ENCODE measurements at places on chromosomes 3 and 15.

DNA sequence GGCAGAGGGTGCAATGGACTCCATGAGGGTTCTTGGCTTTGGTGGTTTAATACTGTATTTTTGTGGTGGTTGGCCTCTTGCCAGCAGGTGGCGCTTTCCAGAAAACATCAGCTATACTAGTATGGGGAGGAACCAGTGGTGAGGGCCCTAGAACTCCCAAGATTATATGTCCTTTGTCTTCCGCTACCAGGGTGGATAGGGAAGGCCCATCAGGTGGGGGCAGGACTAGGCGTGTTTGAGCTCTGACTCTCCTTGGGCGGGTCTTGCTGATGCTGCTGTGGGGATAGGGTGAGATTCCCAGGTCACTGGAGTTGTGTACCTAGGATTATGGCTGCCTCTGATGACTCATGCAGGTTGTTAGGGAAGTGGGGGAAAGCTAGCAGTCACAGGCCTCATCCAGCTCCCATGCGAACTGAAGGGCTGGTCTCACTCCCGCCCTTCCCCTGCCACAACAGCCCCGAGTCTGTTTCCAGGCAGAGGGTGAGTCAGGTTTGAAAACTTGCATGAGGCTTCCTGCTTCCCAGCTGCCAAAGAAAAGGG, 357.7 kb downstream of the OTOL1 start:
- DNase-seq: peak; percentile 92
- H3K36me3 ChIP-seq: no peaks in the 10 kb centered on the region
- no peak overlapping the region for H3K4me3 ChIP-seq
- H3K4me1 ChIP-seq: peaks cover 9% of the 10 kb centered on the region
- no peaks in the 10 kb centered on the region for H3K27me3 ChIP-seq
- peak overlapping the region; percentile 58 for H3K27ac ChIP-seq

DNA sequence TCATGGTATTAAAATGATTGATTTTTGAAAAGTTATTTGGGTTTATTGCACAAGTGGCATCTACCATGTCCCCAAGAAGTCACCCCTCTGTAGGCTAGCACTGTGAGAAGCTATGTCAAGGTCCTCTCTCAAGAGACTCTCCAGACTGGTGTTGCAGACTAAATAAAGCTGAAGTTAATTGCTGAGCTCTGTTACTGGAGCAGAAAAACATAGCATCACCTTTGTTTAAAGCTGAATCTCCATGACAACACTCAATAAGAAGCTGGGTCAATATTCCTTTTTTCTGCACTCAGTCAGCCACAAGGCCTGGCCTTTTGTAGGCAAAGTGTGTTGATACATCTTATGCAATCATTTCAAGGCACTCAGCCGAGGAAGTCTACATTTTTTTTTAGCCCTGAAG, 806.6 kb upstream of the LMCD1 start:
- no peaks in the 10 kb centered on the region for H3K36me3 ChIP-seq
- H3K4me1 ChIP-seq: no peaks in the 10 kb centered on the region
- H3K27me3 ChIP-seq: no peaks in the 10 kb centered on the region
- no peak for DNase-seq
- H3K27ac ChIP-seq: no peak overlapping the region
- no peak overlapping the region for H3K4me3 ChIP-seq

DNA sequence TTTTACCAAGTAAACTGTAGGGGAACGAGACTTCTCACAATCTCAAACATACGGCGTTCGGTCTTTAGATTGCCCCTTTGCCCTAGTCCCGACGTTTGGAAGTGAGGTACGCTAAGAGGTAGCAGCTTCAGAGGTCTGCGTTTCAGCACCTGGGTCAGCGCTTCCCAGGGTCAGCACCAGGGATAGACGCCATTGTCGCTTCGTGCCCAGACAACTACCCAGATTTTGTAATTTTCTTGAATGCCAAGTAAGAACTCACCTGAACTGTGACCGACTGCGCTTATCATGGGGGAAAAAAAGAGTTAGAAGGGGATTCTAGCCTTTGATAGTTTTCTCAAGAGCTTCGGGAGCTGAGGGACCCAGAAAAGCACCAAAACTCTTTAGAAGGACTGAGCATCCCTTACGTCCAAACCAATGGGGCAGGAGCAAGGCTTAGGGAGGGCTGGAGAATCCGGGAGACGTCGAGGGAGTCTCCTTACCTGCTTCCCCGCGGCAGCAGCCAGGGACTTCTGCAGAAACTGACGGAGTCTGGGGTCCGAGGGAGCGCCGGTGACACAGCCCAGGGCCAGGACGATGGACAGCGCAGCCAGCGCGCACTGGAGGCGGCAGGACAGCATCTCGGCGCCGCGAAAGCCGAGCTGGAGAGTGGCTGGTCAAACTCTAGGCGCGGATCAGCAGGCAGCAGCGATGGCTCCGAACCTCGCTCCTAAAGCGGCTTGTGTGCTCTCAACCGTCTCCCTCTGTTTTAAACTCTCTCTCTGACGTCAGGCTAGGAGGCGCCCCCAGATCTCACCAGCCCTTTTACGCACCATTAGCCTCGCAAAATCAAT, at the start of gene SST:
SST (minus strand) TSS at position 720 of the 830 bp plus-strand sequence; CDS start at position 617, 103 bp downstream.
- no peak within 1 kb of the TSS for H3K27ac ChIP-seq
- no peak within 1 kb of the TSS for H3K4me3 ChIP-seq
- no peak for DNase-seq
- peaks cover 43% of the 10 kb centered on the region for H3K27me3 ChIP-seq

- H3K4me1 ChIP-seq: peaks cover 6% of the 10 kb centered on the region
- no peak for DNase-seq
- H3K4me3 ChIP-seq: no peak overlapping the region
- no peak overlapping the region for H3K27ac ChIP-seq
Measured at GRCh38 chr3:48157950-48158376, 30.3 kb downstream of the CDC25A start.

- no peak overlapping the region for H3K4me3 ChIP-seq
- H3K4me1 ChIP-seq: no peaks in the 10 kb centered on the region
- no peaks in the 10 kb centered on the region for H3K36me3 ChIP-seq
- H3K27ac ChIP-seq: no peak overlapping the region
- H3K27me3 ChIP-seq: peaks cover 13% of the 10 kb centered on the region
Measured at GRCh38 chr3:148441191-148441590, 256.5 kb upstream of the AGTR1 start.

GRCh38 chr3:150480877-150481276, 65.4 kb downstream of the SERP1 start:
- no peak overlapping the region for H3K4me3 ChIP-seq
- no peaks in the 10 kb centered on the region for H3K27me3 ChIP-seq
- no peaks in the 10 kb centered on the region for H3K4me1 ChIP-seq
- no peak for DNase-seq

DNA sequence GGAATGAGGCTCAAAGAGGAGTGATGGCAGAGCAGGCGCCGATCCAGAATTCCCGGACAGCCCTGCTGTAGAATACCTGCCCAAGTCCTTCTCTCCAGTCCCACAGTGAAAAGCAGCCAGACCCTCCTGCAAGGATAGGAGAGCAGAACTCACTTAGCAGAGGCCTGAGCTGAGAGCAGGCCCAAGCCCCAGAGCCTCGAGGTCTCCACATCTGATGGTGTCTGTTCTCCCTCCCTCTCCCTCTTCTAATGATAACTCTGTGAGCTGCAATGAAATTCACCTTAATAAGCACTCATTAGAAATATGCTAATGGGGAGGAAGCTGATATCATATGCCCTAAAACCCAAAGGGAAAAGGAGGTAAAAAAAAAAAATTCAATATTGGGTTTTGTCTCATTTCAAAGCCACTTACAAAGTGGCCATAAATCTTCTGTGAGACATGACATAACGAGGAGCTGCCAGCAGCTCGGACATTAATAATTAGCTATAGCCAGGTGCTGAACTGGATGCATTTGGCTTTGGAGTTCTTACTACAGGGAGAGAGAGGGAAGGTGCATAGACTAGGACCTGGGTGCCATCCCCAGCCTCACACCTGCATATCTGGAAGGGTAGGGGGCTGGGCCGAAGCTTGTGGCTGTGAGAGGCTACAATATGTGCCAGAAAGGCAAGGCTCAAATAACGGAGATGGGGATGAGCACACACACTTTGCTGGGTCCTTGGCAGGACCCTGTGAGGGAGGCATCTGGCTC, 108.4 kb downstream of the MEGF11 start:
- H3K4me1 ChIP-seq: no peaks in the 10 kb centered on the region
- DNase-seq: no peak
- no peak overlapping the region for H3K27ac ChIP-seq
- peaks cover 2% of the 10 kb centered on the region for H3K27me3 ChIP-seq
- H3K36me3 ChIP-seq: no peaks in the 10 kb centered on the region

DNA sequence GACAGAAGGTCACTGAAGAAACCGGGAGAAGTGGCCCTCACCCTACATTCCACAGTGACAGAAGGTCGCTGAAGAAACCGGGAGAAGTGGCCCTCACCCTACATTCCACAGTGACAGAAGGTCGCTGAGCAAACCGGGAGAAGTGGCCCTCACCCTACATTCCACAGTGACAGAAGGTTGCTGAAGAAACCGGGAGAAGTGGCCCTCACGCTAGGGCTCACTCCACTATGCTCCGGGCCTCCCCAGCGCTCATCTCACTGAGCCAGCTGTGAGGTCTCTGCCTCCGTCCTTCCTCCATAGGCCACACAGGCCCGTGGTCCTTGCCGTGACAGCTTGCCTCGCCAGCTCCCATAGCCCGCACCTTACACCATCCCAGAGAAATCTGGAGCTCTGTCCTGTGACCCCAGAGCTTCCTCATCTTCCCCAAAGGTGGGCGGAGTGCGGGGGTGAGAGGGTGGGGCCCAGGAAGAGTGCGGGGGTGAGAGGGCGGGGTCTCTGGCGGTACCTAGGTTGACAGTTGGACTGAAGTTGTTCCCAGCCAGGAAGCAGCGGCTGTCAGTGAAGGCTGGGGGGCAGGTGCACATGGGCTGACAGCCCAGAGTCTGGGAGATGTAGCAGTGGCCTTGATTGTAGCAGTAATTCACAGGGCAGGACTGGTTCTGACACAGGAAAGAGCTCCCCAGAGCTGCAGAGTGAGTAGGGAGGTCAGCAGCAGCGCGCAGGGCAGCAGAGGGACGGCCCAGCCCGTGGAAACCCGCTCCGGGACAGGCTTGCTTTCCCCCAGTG, 32.0 kb downstream of the MUC20 start:
- no peaks in the 10 kb centered on the region for H3K4me1 ChIP-seq
- no peak overlapping the region for H3K27ac ChIP-seq
- peaks cover 2% of the 10 kb centered on the region for H3K27me3 ChIP-seq
- no peaks in the 10 kb centered on the region for H3K36me3 ChIP-seq

DNA sequence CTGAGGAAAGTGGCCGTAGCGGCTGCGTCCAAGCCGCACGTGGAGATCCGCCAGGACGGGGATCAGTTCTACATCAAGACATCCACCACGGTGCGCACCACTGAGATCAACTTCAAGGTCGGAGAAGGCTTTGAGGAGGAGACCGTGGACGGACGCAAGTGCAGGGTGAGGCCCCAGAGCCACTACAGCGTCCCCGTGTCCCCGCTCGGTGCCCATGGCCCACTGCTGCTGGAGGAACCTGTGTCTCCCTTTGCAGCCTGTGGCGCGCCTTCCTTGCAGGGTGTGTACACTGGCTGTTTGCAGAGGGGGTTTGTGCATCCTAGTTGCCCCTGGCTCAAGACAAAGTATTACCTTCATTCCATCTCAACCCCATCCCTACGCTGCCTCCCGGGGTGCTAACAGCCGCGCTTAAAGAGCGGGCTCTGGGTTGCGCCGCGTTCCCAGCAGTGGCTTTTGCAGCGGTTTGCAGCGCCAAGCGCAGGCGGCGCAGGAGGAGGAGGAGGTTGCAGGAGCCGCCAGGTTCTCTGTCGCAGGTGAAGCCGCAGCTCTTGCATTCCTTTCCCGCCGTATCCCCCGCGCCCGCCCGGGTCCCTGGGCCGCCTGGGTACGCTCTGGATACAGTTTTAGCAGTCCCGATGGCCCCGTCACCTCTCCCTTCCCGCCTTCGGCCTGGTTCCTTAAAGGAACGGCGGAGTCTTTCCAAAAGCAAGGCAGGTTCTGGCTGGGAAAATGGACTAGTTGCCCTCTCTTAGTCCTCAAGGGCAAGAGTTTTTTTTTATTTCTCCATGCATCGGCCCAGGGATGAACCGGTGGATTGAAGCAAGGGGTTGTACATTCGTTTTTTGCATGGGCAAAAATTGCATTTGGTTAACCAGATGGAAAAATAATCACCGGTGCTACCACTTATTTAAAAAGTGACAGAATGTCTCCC, 1.2 kb downstream of the CRABP1 start:
- DNase-seq: no peak
- H3K36me3 ChIP-seq: no peaks in the 10 kb centered on the region
- no peak overlapping the region for H3K27ac ChIP-seq

DNA sequence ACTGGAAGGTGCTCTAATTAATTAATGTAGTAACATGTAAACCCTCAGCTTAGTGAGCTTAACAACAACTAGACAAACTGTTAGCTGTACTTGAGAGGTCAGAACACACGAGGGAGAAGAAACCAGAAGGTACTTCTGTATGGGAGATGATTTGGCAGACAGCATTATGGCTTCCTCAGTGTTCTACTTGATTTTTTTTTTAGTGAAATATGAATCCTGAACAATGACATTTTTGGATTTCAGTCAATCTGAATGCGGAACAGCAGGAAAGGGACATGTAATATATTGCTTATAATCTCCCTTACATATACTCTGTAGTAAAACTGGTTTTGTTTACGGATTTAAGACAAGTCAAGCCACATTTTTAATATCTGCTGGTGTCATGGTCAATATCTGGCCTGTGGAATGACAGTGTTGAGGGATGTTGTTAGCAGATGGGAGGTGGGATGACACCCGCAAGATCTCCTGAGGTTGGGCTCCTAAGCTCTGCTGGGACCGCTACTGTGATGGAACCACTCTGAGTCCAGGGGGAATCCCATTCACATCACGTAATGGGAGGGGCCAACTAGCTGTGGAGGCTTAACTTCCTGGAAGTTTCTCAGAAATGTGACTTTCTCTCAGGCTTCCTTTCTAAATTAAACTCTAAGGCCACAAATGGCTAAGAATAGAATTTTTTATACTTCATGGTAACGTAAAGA, 18.7 kb downstream of the TNFAIP8L3 start:
- no peaks in the 10 kb centered on the region for H3K36me3 ChIP-seq
- H3K4me3 ChIP-seq: no peak overlapping the region
- H3K27ac ChIP-seq: no peak overlapping the region
- DNase-seq: no peak

GRCh38 chr15:27867861-27868260, 231.3 kb downstream of the OCA2 start:
- H3K27me3 ChIP-seq: peaks cover 2% of the 10 kb centered on the region
- no peak overlapping the region for H3K4me3 ChIP-seq
- DNase-seq: no peak
- H3K36me3 ChIP-seq: no peaks in the 10 kb centered on the region

GRCh38 chr3:102410616-102411015, 24.2 kb upstream of the ZPLD1 start:
- H3K4me3 ChIP-seq: no peak overlapping the region
- H3K4me1 ChIP-seq: no peaks in the 10 kb centered on the region
- no peaks in the 10 kb centered on the region for H3K36me3 ChIP-seq
- no peaks in the 10 kb centered on the region for H3K27me3 ChIP-seq

DNA sequence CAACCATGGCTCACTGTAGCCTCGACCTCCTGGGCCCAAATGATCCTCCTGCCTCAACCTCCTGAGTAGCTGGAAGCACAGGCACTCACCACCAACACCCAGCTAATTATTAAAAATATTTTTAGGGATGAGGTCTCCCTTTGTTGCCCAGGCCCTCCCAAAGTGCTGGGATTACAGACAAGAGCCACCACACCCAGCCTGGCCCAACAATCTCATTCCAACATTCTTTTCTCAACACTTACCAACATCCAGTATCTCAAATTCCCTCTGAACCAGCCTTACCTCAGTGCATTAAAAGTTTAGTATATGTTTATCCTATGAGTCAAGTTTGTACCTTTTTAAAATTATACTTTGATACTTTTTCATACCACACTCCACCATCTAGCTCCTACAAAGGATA, 25.0 kb downstream of the ANXA2 start:
- H3K4me1 ChIP-seq: peaks cover 94% of the 10 kb centered on the region
- H3K36me3 ChIP-seq: peaks cover 94% of the 10 kb centered on the region
- no peak for DNase-seq
- no peak overlapping the region for H3K4me3 ChIP-seq
- H3K27ac ChIP-seq: peak overlapping the region; percentile 99
